Ecto neural progenitor cell (in vitro differentiated cells): ENCODE measurements at places on chromosomes 5 and 9.
A peak's percentile ranks its signal among the peaks of the same experiment; 100 is the strongest.

GRCh38 chr5:77298146-77298545 lies 87.7 kb downstream of the PDE8B start:
- DNase-seq: no peak

- no peak for DNase-seq
These were observed 36.2 kb downstream of the IARS1 start for GRCh38 chr9:92257327-92257726.

GRCh38 chr9:121071756-121072421 lies 2.9 kb upstream of the CNTRL start:
- no peak for DNase-seq

DNA sequence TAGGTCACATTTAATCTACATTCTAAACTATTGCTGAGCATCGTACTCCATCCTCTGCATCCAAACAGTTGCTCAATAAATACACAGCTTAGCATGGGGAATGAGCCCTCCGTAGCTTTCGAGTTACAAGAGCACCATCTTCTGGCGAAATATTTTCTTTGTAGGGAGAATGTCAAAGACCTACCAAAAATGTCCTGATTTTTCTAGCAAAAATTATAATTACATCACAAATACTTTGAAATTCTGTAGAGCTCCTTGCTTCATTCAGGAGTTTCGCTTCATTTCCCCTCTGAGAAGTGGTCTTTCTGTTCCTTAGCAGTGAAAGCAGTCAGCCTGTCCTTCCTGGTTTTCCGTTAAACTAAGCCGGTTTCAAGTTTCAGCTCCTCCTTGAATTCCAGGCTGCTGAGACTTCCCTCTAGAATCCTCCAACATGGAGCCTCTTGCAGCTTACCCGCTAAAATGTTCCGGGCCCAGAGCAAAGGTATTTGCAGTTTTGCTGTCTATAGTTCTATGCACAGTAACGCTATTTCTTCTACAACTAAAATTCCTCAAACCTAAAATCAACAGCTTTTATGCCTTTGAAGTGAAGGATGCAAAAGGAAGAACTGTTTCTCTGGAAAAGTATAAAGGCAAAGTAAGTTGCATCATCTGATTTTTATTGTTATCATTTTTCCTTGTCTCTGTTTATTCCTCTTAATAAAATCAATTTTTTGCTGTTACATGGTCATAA lies at the start of gene GPX8:
TSS of gene GPX8 (plus strand) at position 409 of the 730 bp plus-strand sequence. CDS start at position 431, 22 bp downstream.
- peak; percentile 57 for DNase-seq

GRCh38 chr5:81787474-81788242 lies 36.8 kb upstream of the SSBP2 start:
- DNase-seq: no peak

- no peak for DNase-seq
These were observed 898.0 kb upstream of the C9orf72 start for GRCh38 chr9:28471261-28471660.
